ENCODE measurements at places on chromosomes 5 and 9.

DNA sequence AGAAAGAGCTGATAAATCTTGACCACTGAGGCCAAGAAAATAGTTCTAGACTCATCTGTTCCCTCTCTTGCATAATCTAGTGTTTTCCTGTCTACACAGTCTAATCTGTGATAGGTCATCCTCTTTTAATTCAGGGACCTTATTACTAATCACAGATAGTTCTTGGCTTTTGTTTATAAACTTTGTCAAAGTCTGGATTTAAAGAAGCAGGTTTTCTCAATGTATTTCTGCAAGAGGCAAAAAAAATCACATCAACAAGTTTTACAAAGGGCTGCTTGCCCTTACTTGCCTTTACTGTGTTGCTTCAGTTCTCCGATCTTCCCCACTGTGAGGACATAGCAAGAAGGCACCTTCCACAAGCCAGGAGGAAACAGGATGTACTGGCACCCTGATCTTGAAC is 43.9 kb upstream of the MTAP start:
- no peak for DNase-seq

DNA sequence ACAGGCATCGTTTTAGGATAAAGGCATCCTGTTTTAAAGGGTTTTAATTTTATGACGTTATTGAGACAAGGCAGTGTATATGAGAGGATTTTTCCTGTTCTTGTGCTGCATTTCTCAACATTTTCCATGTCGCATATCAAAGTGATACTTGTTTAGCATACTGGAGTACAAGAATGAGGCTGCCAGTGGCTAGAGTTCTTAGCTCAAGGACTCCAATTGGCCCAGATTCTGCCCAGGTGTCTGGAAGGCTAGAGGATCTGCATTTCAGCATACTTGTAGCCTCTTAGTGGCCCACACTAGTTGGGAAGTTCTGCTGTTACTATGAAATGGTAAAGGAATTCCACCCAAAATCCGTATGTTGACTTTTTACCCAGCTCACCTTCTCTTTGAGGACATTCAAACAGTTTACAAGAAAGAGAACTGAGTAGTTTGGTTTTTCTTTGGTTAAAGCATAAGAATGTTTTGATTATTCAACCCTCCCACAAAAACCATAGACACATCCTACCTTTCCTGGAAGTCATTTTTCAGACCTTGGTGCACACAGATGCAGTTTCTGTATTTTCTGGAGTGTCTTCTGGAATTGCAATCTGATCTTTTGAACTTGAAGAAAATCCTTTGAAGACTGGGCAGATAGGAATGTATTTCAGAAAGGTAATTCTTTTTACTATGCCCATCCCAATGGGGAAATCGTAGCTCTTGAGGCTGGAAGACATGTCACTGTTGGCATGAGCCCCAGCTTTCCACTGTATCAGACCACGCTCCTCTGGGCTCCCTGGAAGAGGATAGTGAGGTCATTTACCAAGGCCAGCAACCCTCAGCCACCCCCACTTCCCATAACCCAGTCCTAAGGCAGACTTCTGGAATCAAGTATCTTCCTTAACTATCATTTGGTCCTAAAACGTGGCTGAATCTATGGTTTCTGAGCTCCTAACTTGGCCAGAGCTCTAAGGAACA is 11.3 kb downstream of the SLC23A1 start:
- DNase-seq = no peak

GRCh38 chr9:89189215-89189614 is 10.6 kb upstream of the SHC3 start:
- no peak for DNase-seq

- no peak for DNase-seq
Observed at GRCh38 chr9:114221706-114222465, 66.5 kb downstream of the COL27A1 start.

- no peak for DNase-seq
Observed at GRCh38 chr5:174101195-174101730, 55.8 kb downstream of the NSG2 start.
